AML-193 (cell line): ENCODE measurements at places on chromosomes 12 and 14.
A peak's percentile ranks its signal among the peaks of the same experiment; 100 is the strongest.

DNA sequence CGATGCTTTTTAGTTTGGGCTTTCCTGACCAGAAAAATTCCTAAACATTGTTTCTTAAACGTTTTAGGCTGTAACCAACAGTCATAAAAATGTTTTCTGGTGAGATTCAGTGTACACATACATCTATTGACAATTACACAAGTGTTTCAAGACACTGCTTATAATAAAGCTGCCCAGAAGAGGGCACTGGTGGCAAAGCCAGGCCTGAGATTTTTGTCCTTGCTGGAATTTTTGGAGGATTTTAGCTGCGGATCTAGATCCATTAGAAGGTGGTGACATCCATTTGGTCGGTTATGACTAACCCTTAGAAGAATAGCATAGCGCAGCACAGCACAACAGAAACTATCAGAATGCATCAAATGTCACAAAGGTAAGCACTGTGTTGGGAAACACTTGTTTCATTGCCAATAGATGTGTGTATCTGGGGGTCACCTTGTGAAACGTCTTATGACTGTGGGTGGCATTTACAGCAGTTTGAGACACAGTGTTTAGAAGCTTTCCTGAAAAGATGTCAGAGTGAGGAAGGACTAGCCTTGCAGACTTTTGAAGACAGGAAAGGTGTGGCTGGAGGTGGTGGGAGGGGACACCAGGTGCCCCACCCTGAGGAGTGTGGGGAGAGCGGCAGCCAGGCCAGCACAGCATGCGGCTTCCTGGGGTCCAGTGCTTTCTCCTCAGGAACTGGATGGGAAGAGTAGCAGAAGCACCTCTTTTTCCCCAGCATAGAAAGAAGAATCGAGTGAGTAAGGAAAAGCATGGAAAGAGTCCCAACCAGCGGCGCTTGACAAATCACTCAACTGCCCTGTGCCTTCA, 54.7 kb upstream of the FKBP4 start:
- peak; percentile 21 for DNase-seq

DNA sequence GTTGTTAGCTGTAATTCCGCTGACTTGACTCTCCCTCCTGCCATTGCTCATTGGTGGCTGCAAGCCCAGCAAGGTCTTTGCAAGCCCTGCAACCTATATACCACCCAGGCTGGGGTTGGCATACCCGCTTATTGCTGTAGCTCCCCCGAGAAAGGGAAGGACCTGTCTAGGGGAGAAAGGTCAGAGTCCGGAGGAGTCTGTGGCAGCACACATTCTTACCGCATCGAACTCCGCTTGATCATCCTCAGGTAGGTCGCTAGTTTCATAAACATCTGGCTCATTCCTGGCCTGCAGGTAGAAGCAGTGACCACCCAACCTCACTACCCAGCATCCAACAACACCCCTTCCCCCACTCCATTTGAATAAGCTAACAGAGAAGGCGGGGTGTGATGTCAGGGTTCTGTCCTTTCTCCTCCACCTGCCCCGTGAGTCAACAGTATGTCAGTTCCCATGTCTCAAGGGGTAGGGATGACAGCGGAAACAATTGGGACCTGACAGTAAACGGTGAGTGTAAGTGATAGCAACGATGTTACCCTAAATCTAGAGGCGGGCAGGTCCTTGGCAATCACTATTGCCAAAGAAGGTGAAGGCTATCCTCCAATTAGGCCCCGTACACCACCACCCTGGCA, 1.1 kb downstream of the DCTN2 start:
- DNase-seq: no peak

DNA sequence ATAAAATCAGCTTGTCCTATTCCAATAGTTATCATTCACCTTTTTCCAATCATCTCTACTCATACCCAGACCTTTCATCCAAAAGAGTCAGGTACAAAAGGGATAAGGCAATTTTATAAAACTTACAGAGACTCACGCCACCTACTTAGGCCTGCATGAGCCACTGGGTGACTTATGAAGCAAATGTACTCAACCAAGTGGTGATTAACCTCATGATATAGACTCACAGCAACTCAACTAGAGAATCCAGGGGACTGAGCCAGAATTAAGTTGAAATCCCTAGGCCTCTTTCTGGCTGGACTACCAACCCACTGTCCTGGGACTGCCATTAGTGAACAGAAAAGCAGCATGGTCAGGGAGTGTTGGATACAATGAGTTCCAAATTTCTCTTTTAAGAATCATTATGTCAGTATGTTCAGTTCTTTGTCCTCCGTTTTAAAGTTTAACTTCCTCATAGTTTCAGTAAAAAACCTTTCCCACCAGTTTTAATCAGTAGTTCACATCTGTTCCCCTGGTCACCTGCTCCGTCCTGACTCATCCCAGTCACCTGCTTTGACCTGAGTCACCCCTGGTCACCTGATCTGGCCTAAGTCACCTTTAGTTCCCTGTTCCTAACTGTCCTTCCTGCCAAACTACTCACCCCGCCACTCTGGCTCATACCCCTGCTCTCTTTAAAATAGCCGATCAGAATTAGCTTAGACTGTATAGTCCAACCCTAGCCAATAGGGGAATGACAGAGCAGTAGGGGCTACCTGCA, 36.8 kb downstream of the SPTSSA start:
- DNase-seq: no peak

- no peak for DNase-seq
Measured at GRCh38 chr12:28777603-28778365, 371.3 kb upstream of the FAR2 start.

GRCh38 chr14:78153064-78153341, 17.2 kb upstream of the NRXN3 start:
- no peak for DNase-seq

- DNase-seq: no peak
Measured at GRCh38 chr14:84272290-84272721, 1257.6 kb upstream of the FLRT2 start.

- DNase-seq: no peak
Measured at GRCh38 chr14:100142073-100143040, 17.1 kb downstream of the DEGS2 start.

GRCh38 chr12:6547987-6548386, 7.9 kb downstream of the IFFO1 start:
- DNase-seq: no peak

GRCh38 chr12:54421879-54422250, 2.8 kb upstream of the ITGA5 start:
- no peak for DNase-seq

DNA sequence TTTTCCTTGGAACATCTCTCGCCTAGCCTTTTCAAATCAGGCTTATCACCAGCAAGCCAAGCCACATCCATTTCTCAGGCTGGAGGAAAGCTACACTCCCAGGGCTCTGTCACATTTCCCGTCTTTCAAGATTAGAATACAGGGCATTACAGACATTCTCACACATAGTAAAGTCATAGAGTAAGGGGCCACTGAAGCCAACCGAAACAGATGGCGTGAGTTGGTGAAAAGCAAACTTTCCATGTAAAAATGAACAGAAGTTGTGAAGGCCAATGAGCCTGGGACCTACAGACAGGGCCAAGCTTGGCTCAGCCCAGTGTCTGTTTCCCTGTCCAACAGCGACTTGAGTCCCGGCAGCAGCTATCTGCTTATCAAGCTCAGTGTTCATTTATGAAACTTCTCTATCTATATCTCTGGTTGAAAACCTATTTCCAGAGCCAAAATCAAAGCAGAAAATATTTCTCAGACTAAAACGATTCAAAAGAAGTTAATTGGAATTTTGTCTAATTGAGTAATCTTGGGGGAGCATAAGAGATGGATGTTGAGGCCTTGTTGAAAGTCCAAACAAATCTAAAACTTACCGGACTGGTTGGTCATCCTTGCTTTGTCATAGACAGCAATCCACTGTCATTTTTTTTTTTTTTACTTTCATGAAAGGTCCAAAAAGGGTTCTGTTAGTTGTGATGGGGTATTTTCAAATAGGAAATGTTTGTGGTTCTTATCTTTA, 105.6 kb downstream of the DAAM1 start:
- DNase-seq: no peak

DNA sequence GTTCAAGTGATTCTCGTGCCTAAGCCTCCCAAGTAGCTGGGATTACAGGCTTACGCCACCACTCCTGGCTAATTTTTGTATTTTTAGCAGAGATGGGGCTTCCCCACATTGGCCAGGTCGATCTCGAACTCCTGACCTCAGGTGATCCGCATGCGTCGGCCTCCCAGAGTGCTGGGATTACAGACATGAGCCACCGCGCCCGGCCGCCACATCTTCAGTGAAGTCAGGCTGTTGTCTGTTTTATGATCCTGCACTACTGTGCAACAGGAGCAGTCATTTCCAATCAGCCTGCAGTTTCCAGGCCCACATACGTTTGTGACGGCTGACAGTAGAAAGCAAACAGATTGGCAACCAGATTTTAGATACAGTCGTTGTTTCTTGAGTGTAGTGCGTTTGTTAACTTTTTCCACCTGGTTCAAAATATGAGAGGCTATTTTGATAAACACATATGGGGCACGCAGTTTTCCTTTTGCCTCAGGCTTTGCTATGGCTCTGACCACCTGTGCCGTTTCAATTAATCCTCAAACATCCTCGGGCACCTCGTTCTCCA, 74.8 kb downstream of the LGMN start:
- DNase-seq: no peak

- no peak for DNase-seq
Measured at GRCh38 chr14:89288114-89288513, 128.9 kb downstream of the FOXN3 start.
